ENCODE measurements at places on chromosomes 2 and 18.

DNA sequence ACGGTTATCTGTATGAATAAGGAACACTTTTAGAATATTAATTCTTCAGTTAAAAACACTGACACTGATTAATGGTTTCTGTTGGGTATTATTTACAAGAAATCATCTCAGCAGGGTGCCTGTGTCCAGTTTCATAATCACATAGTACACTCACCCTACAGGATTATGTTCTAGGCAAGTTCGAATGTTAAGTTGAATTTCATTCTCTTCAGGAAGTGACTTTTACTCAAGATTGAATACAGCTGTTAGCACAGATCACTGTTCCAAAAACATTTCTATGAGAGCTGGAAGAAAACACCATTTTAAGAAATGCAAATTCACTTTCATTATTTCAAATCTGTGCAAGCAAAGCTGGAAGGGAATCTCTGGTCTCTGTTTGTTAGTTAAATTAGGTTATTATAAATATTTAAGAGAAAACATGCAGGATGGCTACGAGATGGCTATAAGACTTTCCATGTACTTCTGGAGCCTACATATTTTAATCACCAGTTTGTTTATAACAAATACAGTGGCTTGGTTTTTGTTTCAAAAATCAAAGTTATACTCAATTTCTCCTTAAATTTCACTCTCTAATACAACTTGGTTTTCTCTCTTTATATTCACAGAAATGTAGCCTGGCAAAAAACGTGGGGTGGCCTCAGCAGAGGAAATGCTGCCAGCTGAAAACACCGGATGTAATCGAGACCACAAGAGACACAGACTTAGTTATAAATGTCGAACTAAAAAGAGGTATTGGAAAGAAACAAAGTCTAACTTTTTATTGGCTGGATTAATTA is 65.8 kb downstream of the RBMS1 start:
- DNase-seq, result no peak

- DNase-seq, result peak; percentile 43
Observed at GRCh38 chr2:46669996-46670793, 190.8 kb downstream of the TMEM247 start.

DNA sequence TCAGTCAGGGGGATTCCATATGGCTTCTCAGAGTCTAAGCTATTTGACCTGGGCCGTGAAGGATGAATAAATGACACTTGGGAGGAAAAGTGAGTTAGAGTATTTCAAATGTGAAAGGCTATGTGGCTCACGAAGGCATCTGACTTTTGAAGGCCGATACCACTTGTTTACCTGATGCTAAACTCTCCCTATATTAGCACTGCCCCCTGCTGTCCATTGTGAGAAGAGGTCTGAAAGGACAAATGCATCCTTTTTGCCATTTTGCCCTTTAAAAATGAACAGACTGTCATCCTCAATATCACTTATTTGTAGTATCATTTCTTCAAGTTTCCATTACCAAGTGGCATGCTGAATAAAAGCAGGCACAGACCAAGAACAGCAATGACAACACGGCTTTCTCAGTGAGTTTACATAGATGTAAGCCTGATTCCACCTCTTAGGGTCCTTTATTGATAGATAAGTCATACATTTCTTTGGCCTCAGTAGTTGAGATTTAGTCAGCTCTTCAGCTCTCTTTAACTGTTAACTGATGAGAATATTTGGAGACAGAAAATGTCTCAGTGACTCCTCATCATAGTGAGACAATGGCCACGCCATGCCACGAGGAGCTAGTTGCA is 40.1 kb downstream of the DOCK10 start:
- peak; percentile 79 for DNase-seq

- no peak for DNase-seq
Observed at GRCh38 chr18:2961821-2962220, 51.1 kb downstream of the LPIN2 start.

DNA sequence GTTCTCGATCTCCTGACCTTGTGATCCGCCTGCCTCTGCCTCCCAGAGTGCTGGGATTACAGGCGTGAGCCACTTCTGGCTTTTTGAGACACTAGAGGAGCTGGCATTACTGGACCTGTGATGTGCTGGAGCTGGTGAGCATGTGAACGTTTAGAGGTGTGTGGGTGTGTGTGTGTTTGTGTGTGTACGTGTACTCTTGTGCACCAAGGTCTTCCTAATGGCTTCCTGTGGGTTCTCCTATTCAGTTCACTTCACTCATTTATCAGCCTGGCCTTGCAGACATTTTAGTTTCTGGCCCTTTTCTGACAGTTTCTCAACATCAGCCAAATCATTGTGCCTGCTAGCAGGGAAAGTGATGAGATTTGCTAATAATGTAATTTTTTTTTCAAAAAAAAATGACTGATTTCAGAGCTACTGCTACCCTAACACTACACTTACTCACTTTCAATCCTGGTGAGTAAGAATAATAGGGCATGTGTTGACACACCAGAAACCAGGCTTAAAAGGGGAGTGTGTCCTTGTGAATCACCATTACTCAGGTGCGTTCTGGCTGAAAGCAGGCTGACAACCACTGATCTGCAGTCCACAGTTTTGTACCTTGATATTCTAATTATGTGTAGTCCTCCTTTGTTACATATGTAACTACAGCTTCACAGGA is 41.0 kb upstream of the ACTR3 start:
- peak; percentile 97 for DNase-seq

DNA sequence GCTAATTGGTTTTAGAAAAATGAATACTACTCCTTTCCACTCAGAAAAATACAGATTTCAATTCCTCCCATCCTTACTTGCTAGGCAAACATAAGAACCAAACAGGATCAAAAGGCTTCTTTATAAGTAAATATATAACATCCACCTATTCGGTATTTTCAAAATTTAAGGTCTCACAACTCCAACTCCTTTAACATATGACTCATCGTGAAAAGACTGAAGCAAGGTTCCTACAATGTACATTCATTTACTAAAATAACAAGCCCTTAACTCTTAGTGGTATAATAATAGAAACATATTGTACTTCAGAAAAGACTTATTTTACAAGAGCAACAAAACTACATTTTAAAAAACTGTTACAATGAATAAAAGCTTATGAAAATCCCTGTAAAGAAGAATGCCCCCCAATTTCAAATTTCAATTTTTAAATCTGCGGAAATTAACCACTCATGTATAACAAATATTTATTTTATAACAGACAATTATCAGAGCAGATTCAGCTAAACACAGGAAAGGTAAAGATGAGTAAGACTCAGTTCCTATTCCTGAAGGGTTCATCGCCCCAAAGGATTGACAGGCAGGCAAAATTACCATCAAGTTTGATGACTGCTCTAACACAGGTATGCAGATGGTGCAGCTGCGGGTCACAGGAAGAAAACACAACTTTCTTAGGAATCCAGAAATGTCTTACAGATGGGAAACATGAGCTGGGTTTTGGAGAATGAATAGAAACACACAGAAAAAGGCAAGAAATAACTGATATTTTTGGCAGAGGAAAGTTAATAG is 96.4 kb downstream of the COBLL1 start:
- DNase-seq, result peak; percentile 25

GRCh38 chr2:127235082-127235702 is 15.1 kb upstream of the CYP27C1 start:
- DNase-seq, result no peak

GRCh38 chr2:219496247-219496824 is 2.4 kb upstream of the GMPPA start:
- no peak for DNase-seq

DNA sequence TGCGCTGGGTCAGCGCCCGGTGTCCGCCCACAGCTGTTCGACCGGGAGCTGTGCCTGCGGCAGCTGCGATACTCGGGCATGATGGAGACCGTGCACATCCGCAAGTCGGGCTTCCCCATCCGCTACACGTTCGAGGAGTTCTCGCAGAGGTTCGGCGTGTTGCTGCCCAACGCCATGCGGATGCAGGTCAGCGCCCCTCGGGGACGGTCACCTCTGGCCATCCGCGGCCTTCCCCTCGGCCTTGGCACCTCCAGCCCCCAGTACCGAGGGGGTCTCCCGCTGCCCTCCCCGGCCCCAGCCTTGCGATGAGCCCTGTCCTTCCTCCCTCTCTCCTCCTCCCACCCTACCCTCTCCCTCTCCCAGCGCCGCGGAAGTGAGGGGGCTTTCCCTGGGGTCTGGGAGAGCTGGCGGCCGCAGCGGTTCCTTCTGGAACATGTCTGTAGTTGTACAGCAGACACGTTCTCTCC is 53.2 kb upstream of the GPR17 start:
- no peak for DNase-seq

DNA sequence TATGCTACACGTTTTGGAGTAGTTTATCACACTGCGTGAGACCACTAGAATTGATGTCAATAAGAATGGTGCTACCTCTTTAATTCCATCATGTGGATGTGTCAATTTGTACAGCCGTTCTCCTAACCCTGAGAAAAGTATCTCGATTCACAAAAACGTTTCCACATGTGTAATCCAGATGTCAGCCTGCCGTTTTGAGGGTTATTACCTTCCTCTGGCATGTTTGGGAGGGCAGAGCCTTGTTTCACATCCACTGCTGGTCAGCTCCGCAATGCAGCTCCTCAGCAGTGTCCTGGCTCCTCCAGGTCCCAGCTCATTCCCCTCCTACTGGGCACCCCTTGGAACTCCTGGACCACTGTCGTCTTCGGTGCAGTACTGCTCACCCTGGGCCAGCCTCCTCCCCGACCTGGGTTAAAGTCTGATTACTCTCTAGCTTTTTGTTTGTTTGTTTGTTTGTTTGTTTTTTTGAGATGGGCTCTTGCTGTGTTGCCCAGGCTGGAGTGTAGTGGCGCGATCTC is 34.6 kb downstream of the COPS7B start:
- DNase-seq, result no peak

- DNase-seq, result no peak
Observed at GRCh38 chr18:56076723-56077122, 488.7 kb upstream of the TCF4 start.

All from epithelial cell of esophagus (primary cell).